ENCODE measurements at places on chromosomes 13 and 19. TPM values are rescaled to one million over a fixed set of nuclear protein-coding genes. Genes with fewer than 3 reads are reported as not detected.

The TNFSF13B gene
- 7.5 TPM for total RNA-seq

The OSCAR gene
- total RNA-seq = 4.6 TPM

The ZNF829 gene
- total RNA-seq = 2.7 TPM

The CCL25 gene
- not detected for total RNA-seq

The COL4A1 gene
- total RNA-seq = 852 TPM

The RUBCNL gene
- 14.0 TPM for total RNA-seq

The CLEC17A gene
- total RNA-seq = not detected

The NLRP9 gene
- not detected for total RNA-seq

The KIRREL2 gene
- not detected for total RNA-seq

The CGB1 gene
- total RNA-seq = not detected

The NPAS1 gene
- 1.3 TPM for total RNA-seq

The ZNF69 gene
- total RNA-seq = 15.0 TPM

The MIR17HG gene
- total RNA-seq = 2.7 TPM

The KASH5 gene
- total RNA-seq = not detected

The ATG4D gene
- 30.5 TPM for total RNA-seq

The LILRB5 gene
- 60.4 TPM for total RNA-seq

The ZNF534 gene
- total RNA-seq = 0.49 TPM

The TINCR gene
- total RNA-seq = 0.56 TPM

The DMRTC2 gene
- not detected for total RNA-seq

Measured in thoracic aorta (tissue), 2 donors.